ENCODE measurements at places on chromosomes 11 and 22.

- no peak for DNase-seq
Observed at GRCh38 chr11:85307366-85307765, 319.8 kb downstream of the DLG2 start.

DNA sequence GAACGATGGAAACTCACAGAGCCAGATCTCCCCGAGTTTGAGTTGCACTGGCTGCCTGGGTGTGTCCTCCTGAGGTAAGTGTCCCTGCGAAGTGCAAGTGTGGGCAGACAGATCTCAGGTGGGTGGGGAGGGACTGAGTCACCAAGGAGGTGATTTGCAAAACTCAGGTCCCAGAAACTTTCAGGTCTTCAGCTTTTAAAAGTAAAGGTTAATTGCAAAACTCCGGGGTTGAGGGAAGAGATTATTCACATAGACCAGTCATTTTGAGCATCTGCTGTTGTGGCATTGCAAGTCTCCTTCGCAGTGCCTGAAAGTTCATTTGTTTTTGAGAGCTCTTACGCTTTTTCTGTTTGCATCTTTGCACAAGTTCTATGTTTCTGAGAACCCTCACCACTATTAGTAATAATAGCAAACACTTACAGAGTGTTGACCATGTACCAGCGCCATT, 7.1 kb downstream of the CD44 start:
- no peak for DNase-seq

GRCh38 chr22:29345932-29346331, 30.4 kb upstream of the RASL10A start:
- DNase-seq: no peak

GRCh38 chr11:76806608-76807205, 23.6 kb downstream of the TSKU start:
- no peak for DNase-seq

DNA sequence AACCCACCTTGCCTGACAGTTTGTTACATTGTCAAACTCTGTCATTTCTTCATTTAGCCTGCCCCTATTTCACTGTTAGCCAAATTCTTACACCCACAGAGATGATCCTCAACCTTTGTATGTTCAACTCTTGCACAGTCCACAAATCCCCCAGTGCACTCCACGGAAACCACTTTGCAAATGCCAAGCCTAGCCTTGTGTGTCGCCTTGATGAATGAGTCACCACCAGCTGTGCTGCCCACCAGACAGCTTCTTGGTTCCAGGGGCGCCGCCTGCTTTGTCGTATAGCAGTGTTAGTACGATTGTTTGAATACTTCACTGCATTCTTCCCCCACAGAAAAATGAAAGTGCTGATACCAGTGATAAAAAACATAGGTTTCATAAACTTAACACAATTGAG, 686.3 kb downstream of the NTM start:
- peak; percentile 32 for DNase-seq

DNA sequence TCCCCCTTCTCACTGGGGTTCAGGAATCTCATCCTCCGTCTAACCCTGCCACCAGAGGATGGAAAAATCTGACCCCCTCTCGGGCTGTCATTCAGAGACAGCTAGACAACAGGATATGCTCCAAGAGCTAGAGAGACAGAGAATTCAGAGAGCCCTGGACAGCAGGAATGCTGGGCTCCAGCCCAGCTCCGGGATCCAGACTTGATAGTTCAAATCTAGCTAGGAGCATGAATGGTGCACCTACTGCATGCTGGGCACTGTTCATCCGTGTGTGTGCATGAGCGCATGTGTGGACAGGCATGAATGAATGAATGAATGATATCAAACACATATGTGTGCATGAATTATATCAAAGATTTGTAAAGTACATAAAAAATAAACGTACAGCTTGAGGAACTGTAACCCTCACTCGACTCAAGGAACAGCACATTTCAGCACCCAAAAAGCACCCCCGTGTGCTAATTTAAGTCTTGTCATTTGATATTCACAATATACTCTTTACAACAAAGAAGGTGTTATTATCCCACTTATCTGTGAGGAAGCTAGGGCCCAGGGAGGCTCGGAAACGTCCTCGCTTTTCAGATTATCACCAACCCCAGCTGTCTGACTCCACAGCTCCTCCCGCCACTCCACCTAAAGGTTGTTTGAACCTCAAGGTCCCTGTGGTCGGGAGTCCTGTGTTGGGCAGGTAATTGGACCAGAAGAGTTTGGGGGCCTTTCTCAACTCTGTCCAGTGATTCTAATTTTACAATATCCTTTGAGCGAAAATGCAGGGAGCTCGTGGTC, 640 bp upstream of the VSIG10L2 start:
- no peak for DNase-seq

DNA sequence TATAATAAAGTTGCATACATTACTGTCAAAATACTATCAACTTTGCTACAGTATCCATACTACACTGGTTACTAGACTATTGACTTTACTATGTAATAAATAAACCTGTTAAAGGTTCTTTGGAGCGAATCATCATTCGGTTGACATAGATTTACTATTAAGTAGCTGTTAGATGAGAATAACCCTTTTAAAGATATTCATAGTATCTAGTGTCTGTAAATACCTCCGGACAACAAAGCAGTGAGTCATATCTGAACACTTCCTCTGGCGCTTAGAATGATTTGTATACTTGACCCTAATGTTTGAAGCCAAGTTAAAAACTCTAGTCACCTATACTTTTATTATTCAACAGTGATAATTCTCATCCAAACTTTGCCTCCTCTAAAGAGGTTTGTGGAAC, 84.7 kb downstream of the MSANTD4 start:
- no peak for DNase-seq

Data from trophoblast cell (in vitro differentiated cells and primary cell).